Activated CD4-positive, alpha-beta T cell treated with anti-CD3 and anti-CD28 coated beads, Interleukin-2, amount 50 U/mL, for 1 hour (primary cell): ENCODE measurements at places on chromosomes 4 and X.

- no peak for DNase-seq
These were observed 32.3 kb downstream of the GAB3 start for GRCh38 chrX:154718616-154719015.

- peak; percentile 3 for DNase-seq
These were observed 2.5 kb upstream of the RS1 start for GRCh38 chrX:18674417-18674787.

DNA sequence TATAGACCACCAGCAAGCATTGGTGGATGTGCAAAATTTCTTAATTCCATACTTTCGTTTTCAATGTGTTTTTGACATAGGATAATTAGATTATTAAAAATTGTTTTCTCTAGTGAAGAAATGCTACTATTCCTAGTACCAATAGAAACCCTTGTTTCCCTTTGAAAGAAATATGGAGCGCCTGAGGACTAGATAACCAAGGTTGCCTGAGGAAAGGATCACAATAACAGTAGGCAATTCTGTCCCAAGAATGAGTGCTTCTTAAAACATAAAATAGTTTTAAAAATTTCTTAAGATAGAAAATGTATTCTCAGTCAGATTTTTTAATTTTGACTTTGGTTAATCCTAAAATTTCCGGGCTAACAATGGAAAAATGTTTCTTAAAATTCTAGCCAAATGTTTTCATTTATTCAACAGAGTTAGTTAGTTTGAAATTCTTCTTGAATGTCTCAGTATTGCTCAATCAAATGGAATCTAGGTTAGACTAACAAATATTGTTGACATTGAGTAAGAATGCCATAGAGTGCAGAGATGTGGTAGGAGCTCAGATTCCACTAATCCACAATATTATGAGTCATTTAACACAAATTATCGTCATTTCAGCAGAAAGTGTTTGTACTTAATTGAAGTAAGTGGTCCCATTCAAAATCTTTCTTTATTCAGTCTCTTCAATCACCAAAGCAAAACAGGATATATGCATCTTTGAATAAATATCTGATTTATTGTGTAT is 666.0 kb downstream of the GRID2 start:
- DNase-seq: no peak

DNA sequence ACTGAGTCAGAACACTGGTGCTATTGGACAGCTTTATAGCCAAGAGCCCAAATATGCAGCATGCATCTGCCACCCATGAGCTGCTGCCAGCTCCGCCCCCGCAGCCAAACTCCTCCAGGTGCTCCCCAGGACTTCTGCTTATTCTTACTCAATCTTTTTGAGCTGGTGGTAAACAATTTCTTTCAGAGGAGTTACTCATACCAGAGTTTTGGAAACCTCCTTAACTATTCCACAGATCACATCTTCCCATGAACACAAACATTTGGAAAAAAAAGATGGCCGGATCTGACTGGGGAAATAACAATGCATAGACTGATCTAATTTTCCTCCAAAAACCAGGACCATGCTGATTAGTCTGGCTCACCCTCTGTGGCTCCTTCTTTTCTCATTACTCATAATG is 399.9 kb downstream of the GPM6A start:
- no peak for DNase-seq

DNA sequence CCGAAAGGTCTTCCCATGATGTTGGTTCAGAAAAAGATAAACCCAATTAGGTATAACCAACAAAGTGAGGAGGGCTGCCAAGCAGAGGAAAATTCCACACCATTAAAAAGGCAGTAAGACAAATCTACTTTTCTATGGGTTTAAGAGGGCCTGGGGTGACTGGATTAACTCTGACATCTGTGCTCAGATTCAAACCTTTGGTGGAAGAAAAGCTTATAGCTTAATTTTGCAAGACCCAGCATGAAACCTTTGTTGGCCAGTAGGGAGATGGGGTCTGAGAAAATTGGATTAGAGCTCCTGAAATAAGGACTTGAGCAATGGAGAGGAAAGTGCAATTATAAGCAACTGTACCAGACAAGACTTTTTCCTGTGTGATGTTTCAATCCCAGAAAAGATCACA is 104.2 kb downstream of the KDR start:
- DNase-seq: no peak
